ENCODE measurements at places on chromosomes 4 and X.

DNA sequence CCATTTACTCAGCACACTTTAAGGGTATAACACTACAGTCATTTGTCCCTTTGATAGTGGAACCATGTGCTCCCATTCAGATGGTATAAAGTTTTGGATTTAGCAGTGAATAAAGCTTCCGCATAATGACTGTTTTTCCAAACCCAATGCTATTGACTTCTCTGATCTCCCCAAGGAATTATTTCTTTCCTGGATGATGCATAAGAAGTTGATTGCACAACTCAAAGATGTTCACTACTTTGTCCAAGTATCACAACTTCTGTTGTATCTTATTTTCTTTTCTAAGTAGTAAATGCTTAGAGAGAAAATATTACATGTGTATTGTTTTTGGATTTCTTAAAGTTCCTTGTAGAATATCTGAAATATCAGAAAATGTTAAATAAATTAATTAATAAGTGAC, 300.2 kb downstream of the GPM6A start:
- DNase-seq = no peak

- no peak for DNase-seq
Observed at GRCh38 chr4:15162046-15162445, 159.8 kb downstream of the CPEB2 start.

DNA sequence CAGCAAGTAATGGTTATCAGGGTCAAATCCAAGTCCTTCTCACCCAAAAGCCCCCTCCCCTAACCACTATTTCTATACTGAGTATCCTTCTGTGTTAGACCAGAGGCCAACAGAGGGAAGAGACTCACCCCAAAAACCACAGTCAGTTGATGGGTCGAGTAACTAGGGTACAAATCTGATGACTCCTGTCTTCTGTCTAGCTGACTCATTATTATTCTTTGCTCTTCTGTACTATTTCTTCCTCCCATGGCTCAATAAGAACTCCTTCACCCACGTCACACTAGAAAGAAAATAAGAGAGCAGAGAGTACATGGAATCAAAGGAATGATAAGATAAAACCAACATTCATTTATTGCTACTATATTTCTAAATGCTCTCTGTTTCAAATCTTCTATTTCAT, 2.0 kb downstream of the RAB40A start:
- DNase-seq = no peak

- DNase-seq = no peak
Observed at GRCh38 chrX:22357621-22358020, 84.9 kb downstream of the CBLL2 start.

GRCh38 chr4:113881256-113881655, 98.2 kb downstream of the ARSJ start:
- no peak for DNase-seq

DNA sequence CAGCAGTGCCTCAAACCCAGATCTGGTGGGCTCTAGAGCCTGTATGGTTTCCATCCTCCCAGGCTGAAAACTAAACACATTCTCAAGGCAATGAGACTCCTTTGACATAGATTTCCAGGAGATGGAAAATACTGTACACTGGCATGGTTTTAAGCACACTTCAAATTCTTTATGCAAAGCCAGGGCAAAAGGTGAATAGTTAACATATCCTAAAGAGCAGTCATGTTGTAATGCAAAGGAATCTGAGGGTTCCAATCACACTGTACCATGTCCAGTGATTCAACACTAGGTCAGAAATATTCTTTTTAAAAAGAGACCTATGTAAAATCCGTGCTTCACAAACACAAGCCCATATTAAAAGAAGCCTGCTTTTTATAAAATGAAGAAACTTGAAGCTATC, 195.3 kb downstream of the QDPR start:
- no peak for DNase-seq

DNA sequence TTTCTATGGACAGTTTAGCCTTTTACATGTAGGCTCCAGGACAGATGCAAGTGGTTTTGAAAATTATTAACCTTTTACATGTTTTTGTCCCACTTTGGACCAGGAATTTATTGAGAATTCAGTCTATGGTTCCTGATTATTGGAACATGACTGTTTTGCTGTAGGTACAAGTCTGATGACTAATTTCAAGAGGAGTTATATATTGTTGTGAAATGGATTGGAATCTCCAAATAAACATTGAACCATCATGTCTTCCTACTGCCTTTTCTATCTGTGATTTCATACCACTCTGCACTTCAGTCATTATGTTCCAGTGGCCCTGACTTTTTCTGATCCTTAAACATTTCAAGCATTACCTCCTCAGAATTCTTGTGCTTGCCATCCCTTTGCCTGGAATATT, 35.9 kb downstream of the TBC1D19 start:
- DNase-seq = no peak

GRCh38 chr4:129152350-129152749, 56.4 kb downstream of the C4orf33 start:
- no peak for DNase-seq

DNA sequence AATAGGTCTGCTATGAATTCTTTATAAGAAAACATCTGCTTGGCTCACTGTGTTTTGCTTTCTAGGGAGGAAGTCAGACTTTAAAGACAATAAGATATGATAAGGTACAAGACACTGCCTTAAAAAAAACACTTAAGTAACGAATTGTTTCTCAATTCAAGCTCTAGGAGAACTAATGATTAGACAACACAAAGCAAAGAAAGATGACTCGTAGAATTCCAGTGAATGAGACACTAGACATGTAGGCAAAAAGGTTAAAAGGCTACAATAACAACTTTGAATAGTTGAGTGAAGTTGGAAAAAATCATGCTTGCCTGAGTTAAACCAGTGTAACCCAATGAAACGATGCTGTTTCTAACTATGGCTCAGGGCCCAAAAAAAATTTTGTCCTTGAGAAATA, 344.4 kb upstream of the ACTRT1 start:
- no peak for DNase-seq

- DNase-seq = no peak
Observed at GRCh38 chrX:136261321-136261720, 10.1 kb upstream of the MAP7D3 start.

DNA sequence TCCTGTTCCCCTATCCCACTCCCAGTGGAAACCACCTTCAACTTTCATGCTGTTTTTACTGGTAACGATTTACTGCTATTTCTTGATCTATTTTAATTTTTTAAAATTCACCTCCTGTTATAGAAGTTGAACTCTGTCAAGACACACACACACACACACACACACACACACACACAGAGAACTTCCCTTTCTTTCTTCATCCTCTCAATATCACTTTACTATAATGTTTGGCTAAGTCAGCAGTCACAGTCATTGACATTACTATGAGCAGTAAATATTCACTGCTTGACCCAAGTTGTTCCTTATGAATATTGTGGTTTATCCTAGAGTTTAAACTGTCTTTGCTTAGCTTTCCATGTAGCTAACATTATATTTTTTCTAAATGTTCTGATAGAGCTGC, 24.0 kb upstream of the SGMS2 start:
- no peak for DNase-seq
